ENCODE measurements at places on chromosomes 12 and 14. TPM values are rescaled to one million over a fixed set of nuclear protein-coding genes. Genes with fewer than 3 reads are reported as not detected.

DNA sequence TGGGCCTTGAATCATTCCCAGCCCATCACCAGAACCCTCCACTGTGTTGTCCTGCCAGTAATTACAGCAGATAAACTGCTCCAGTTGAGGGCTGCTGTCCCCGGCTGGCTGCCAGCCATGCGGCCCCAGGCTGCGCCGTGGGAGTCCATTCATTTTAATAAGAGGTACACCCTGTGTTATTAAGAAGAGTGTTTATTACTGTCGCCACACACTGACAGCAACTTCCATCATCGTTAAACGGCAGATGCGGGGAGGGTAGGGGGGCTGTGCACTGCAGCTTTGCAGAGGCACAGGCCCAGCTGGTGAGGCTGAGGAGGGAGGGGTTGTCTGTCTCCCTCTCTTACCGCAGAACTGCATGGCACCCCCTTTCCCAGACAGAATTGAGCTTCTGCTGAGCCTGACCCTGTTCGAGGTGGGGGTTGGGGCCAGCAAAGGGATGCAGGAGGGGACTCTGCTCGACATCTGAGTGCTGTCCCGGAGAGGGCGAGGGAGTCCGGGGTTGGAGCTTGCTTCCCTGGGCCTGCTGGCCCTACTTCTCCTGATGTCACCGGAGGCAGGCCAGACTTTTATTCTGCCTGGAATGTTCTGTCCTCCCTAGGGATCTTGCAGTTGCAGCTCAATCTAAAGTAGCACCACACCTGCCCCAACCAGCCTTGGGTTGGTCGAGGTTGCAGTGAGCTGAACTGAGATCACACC lies 33.8 kb upstream of the GPATCH2L start:
- no peak for DNase-seq

The ANKS1B gene
- 30.9 TPM for total RNA-seq

- no peak for DNase-seq
Measured at GRCh38 chr14:95231966-95232633, 74.8 kb upstream of the DICER1 start.

The KLRK1 gene
- total RNA-seq, result 1.3 TPM

DNA sequence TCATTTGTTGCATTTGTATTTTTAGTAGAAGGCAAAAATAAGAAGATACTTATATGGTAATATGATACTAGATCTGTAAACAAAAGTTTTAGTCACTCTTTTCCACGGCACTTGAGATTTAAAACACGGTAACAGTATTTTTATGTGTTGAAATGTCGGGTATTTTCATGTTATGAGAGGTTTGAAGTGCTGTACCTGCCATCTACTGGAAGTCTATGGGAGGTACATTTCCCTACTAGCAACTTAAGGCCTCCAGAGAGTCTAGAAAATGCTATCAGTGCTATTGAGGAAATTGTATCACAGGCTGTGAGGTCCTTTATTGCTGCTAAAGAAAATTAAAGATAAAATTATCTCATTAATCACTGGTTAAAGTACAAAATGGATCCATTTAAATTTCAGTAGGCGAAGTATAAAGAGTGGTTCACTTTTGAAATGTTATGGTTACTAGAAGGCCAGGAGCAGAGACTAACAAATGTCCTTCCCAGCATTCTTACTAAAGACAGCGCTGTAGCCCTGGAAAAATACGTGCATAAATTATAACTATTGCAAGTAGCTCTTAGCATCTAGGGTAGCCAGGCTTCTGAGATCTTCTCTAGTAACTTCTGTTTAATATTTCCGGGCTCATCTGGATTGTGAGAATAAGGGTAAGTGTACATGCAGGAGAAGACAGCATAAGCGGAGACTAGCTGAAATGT lies 77.6 kb upstream of the PRKD1 start:
- DNase-seq, result no peak

GRCh38 chr12:32437095-32437515 lies 37.7 kb downstream of the FGD4 start:
- DNase-seq, result no peak

The PAPOLA gene
- total RNA-seq, result 255 TPM

- no peak for DNase-seq
Measured at GRCh38 chr12:27523305-27523641, 733 bp upstream of the PPFIBP1 start.

- DNase-seq, result no peak
Measured at GRCh38 chr14:23895480-23895879, 58.1 kb upstream of the DHRS4 start.

The FGF6 gene
- total RNA-seq, result not detected

- peak; percentile 93 for DNase-seq
Measured at GRCh38 chr14:91113829-91114078, at the start of gene DGLUCY. DGLUCY (plus strand) TSS chr14:91114073; CDS start chr14:91160295, 46,222 bp downstream.

The LIN7A gene
- 12.0 TPM for total RNA-seq

GRCh38 chr12:27014859-27015729 lies 910 bp upstream of the TM7SF3 start:
- DNase-seq, result no peak

DNA sequence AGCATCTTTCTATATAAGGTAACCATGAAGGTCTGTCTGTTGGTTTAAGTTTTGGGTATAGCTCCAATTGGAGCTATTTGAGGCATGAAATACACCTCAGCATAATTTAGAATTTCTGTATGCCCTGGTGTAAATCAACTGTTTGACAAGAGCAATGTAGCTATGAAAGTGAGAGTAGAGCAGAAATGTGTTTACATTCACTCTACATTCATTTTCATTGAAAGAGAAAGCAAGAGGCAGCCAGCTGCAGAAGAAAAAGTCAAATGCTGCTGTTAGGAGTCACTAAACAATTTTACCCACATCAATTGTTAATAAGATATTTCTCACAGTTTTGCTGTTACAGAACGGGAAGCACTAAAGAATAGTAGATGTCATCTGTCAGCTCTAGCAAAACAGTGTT lies 252.5 kb downstream of the SLC6A15 start:
- DNase-seq, result no peak

The ST8SIA1 gene
- total RNA-seq, result 12.0 TPM

DNA sequence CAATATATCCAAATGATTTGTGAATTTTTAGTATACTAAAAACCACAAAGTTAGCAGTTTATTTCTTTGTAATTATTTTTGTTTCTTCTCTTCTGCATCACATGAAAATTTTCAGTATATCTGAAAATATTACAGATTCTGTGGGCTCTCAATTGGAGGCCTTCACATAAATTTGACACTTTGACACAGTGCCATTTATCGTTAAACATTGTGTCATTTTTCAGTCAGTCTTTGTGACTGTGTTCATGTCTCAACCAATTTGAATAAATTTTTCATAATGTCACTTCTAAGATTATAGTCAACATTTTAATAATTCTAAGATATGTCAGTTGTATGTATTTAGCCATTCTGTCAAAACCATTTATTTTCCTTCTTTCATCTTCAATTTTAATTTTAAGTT lies 1303.0 kb downstream of the LRFN5 start:
- no peak for DNase-seq

Data from testis (tissue), 5 donors.